NCI-H1930 (cell line): ENCODE measurements at places on chromosomes 2 and 18.

- no peak for DNase-seq
Observed at GRCh38 chr2:188327518-188328213, 36.0 kb downstream of the GULP1 start.

DNA sequence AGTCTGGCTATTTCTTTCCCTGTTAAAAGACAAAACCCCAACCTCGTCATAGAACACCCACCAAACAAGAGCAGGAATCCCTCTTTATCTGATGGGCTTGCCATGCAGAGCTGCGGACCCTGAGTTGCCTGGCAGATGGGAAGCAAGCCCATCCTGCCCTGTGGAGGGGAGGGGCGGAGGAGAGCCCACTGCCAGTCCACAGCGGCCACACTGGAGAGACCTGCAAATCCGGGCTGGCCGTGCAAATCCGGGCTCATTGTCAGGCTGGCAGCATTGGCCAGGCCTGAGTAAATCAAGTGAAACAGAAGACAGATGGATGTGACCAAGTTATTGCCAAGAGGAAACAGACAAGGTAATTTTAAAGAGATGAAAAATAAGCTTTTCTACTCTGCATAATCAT is 22.0 kb downstream of the MYL12B start:
- DNase-seq: no peak

GRCh38 chr2:135903650-135904049 is 27.4 kb upstream of the MCM6 start:
- DNase-seq: no peak

GRCh38 chr2:167954495-167954894 is 292.9 kb downstream of the STK39 start:
- no peak for DNase-seq

- peak; percentile 66 for DNase-seq
Observed at GRCh38 chr18:24176727-24177416, 38.0 kb downstream of the CABYR start.

DNA sequence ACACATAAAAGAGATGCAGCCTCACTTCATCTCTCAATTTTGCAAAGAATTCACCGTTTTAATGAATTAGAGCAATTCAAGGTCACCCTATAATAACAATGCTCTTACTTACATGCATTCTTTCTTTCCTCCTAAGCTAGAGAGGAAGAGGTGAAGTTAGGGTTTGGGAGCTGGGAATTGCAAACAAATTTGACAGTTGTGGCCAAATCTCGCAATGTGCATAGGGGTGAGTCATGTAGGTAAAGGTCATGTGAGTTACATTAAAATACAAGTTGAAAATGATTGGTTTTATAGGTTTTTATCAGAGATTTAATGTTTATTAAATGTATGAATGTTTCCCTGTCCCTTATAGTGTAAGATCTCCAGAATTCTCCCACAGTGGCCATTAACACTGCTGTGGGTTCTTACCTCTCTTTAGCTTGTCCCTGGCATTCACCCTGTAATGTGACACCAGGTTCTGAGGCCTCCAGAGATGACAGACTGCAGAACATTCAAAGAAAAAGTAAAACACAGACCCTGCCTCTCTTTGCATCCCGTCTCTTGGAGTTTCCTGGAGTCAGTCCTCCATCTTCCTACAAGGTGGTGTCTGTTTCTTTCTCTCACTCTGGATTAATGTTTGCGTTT is 53.7 kb upstream of the LGALSL start:
- no peak for DNase-seq

- no peak for DNase-seq
Observed at GRCh38 chr2:74327199-74327598, 16.0 kb downstream of the SLC4A5 start.

GRCh38 chr2:237861875-237862527 is 2.6 kb downstream of the RAMP1 start:
- DNase-seq: no peak

DNA sequence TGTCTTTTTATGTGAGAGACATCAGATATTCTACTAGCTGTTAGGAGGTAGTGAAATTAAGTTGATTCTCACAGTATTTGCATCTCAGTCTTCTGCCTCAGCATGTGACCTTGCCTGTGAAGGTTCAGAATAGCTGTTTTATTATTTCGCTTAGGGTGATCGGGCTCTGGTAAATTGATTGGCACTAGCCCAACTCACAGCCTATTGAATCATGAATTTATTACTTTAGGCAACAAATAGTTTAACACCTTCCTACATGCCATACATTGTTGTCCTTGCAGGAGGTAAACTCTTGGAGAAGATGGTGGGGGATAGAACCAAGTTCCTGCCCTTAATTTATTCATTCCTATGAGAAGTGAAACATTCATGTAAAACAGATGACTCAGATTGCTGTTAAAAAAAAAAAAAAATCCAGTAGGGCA is 101.9 kb downstream of the GPD2 start:
- no peak for DNase-seq

GRCh38 chr2:46024146-46024779 is 272.9 kb upstream of the EPAS1 start:
- no peak for DNase-seq

- no peak for DNase-seq
Observed at GRCh38 chr2:118918017-118918416, 24.0 kb upstream of the MARCO start.

GRCh38 chr18:9321017-9321452 is 13.5 kb upstream of the TWSG1 start:
- DNase-seq: no peak

DNA sequence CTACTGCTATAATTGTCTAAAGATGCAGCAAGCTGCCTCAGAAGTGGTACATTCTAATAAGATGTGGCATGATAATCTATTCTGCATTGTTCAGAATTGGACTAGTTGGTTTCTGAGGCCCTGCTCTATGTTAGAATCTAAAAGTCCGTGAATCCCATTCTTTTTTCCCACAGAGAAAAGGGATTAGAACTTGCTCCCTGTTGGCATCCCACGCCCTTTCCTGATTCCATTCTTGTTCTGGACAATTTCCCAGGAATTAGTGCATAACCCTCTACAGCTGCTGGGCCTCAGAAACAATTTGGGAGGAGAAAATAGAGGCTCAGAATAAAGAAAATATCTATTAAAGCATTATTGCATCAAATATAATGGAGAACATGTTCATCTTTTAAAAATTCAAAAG is 282.7 kb downstream of the NRXN1 start:
- DNase-seq: no peak

GRCh38 chr18:22528291-22528690 is 110.6 kb upstream of the CTAGE1 start:
- no peak for DNase-seq

DNA sequence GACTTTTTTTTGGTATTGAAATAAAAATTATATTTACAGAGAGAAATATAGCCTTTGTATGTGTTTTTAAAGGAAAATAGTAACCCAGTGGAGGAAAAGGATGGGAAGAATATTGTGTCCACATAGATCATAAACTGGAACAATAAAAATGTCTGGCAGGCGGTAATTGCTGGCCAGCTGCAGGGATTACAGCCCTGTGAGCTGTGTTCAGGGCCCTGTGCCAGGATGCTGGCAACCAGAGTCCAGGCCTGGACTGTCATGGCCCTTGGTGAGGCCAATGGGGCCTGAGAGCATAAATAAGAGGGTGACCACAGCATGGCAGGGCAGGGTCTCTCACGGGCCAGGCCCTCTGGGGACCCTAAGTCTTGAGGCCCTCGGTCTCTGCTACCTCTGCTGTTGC is 171.2 kb downstream of the ACOXL start:
- DNase-seq: no peak

- peak; percentile 18 for DNase-seq
Observed at GRCh38 chr2:171703574-171704347, 16.5 kb downstream of the DYNC1I2 start.

DNA sequence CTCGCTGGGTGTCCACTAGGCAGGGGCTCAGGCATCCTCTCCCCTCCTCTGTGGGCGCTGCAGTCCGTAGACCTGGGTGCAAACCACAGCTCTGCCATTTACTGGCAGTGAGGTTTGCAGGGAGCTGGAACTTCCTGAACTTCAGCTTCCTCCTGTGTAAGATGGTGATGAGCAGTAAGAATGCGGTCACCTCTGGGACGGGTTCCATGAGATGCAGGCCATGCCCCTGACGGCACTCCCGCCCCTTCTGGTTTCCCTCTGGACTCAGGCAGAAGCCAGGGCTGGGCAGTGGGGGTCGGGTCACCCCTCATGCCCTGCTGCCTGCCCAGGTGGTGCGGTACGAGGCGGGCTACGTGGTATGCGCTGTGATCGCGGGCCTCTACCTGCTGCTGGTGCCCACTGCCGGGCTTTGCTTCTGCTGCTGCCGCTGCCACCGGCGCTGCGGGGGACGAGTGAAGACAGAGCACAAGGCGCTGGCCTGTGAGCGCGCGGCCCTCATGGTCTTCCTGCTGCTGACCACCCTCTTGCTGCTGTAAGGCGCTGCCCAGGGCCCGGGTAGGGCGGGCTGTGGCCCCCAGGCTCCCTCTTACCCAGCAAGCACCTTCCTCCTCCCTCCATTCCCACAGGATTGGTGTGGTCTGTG is 1.5 kb downstream of the PROM2 start:
- no peak for DNase-seq

DNA sequence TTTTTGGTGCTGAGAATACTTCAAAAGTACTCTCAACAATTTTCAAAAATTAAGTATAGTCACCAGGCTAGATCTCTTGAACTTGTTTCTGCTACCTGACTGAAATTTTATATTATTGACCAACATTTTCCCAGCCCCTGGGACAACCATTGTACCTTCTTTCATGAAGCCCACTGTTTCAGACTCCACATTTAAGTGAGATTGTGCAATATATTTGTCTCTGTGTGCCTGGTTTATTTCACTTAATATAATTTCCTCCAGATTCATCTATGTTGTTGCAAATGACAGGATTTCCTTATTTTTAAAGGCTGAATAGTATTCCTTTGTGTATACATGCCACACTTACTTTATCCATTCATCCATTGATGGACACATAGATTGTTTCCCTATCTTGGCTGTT is 354.2 kb upstream of the VRK2 start:
- no peak for DNase-seq

- DNase-seq: no peak
Observed at GRCh38 chr2:86785456-86785855, 5.3 kb downstream of the CD8A start.

GRCh38 chr2:138090330-138090729 is 126.1 kb downstream of the HNMT start:
- DNase-seq: no peak

GRCh38 chr18:46243095-46243494 is 138.9 kb downstream of the HAUS1 start:
- no peak for DNase-seq

GRCh38 chr2:120501591-120501990 is 155.7 kb downstream of the INHBB start:
- DNase-seq: no peak
